ENCODE measurements at places on chromosomes 3 and 15.

DNA sequence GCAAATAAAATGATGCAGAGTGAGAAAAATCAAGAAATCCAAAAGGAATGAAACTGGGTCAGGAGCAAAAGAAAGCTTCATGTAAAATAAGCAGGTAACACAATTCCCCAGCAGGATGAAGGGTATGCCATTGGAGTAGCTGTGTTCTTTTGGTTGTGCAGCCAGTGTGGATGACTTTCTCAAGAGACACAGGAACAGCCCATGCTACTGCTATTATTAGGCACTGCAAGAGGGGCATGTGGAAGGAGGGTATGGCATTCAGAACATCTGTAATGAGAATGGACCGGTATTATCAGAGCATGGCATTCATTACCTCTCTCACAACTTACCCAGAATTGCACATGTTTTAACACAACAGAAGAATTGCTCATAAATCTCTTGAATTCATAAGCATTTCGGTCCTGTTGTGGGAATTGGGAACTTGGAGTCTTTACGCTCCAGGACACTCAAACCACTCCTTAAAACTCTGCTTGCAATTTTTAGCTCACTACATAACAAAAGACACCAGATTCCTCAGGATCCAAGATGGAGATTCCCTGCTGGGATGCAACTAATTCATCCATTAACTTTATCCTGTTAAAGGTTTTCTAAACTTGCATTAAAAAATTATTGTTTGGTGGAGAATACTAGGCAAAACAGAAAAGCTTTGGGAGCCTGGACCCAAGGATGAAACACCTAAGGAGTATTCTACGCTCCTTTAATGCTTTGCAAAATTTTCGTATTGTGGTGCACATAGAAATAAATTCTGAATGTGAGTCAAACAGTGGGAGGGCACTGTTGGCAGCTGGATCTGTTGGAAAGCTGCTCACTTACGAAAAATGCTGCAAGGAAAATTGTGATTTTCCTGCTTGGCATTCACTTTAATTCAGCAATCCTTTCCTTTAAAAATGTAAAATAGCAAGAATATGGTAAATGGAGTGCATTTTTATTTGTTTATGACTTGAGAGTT, 34.6 kb upstream of the CDIN1 start:
- no peak for DNase-seq

- no peak for DNase-seq
These were observed 15.4 kb downstream of the ALPK3 start for GRCh38 chr15:84832448-84833040.

- DNase-seq: no peak
These were observed 46.5 kb downstream of the FAM174B start for GRCh38 chr15:92608866-92609700.

DNA sequence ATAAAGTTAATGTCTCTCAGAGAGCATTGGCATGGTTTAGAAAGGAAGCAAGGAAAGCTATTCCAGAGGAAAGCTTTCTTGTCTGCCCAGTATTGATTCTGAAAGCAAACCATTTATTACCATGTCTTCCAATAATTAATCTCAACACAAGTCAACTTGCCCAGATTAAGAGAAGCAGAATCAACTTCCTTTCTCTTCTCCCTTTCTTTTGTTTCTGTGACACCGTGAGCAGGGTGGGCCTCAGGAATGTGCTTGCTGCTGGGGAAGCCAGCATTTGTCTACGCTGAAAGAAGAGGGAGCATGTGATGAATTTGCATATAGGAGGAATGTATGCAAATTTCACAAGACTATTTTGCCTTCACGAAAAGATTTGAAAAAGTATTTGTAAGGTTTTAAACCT, 368.6 kb upstream of the ROPN1 start:
- no peak for DNase-seq

DNA sequence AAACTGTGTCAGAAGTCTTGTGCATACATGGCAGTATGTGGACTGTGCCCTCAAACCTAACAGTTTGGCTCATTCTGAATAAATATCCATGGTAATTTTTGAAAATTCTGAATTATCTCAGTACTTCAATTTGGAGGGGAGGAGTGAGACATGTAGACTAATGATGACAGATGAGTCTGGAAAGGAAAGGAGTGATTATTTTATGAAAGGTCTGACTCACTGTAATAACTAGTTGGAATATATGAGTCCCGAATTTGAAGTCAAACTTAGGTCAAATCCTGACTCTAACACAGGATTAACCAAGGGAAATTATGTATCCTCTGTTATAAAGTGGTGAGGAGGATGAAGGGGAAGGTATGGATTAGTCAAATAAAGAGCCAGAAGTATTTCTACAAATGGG, 38.6 kb downstream of the SUCNR1 start:
- no peak for DNase-seq

- DNase-seq: no peak
These were observed 10.9 kb downstream of the GNB5 start for GRCh38 chr15:52180196-52180835.

GRCh38 chr3:192892981-192893700, 24.5 kb downstream of the MB21D2 start:
- no peak for DNase-seq

- peak; percentile 33 for DNase-seq
These were observed 1.1 kb downstream of the EHD4 start for GRCh38 chr15:41971089-41971894.

DNA sequence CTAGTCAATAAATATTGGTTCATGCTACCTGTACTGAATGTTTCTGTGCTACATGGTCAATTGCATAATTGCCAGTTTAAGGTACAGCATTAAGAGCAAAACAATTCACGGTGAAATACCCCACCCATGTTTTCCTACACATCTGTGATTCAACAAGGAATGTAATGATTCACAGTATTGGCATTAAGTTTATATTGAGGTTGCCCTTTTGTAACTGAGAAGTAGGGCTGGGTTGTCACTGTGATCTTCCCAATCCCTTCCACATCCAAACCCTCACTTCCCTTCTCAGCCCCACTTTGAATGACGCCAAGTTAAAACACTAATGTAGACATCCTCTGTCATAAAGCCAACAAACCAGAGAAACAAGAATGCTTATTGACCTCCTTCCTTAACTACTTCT, 112.0 kb upstream of the TJP1 start:
- no peak for DNase-seq

DNA sequence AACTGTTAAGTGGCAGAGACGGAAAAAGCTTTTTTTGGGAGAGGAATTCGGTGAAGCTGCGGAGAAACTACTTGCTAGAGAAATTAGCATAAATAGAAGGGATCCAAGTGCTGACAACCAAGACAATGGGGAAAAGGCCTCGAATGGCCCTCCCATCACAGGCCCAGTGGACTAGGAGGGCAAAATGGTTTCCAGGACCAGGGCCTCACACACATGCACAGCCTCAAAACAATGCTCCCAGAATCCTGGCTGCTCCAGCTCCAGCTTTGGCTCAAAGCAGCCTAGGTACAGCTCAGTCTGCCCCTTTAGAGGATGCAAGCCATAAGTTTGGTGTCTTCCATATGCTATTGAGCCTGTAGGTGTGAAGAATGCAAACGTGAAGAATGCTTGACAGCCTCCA, 388.2 kb downstream of the OTOL1 start:
- no peak for DNase-seq

- no peak for DNase-seq
These were observed 91.1 kb upstream of the KLF13 start for GRCh38 chr15:31235311-31236183.

- DNase-seq: no peak
These were observed 13.2 kb downstream of the PLA2G4D start for GRCh38 chr15:42080919-42081830.

GRCh38 chr3:143482106-143483088, 362.8 kb downstream of the CHST2 start:
- DNase-seq: no peak

GRCh38 chr3:16337856-16338540, 73.0 kb downstream of the OXNAD1 start:
- peak; percentile 61 for DNase-seq

- DNase-seq: peak; percentile 45
These were observed 5.4 kb downstream of the TGFBR2 start for GRCh38 chr3:30611613-30612436.
